Kidney capillary endothelial cell (primary cell): ENCODE measurements at places on chromosomes 1 and 21.

DNA sequence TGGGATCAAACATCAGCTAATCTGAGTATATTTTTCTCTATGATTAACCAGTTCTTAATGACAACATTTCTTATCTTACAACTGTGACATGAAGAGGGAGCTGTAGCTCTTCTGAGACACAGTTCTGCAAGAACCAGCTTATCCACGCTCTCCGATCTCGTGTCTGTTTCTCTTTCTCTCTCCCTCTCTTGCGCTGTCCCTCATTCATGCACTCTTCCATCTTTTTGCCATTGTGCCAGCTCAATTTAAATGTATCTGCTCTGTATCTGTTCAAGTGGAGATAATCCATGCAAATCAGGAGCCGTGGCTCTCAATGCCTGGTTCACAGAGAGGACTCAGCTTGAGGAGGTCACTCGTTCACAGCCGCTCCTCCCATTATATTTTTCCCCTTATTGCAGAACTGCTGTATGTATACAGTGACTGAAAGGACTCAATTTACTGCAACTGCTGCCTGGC is 494.7 kb upstream of the ADGRL2 start:
- DNase-seq, result peak; percentile 47

GRCh38 chr1:231666220-231666936 is 39.8 kb downstream of the DISC1 start:
- no peak for DNase-seq

DNA sequence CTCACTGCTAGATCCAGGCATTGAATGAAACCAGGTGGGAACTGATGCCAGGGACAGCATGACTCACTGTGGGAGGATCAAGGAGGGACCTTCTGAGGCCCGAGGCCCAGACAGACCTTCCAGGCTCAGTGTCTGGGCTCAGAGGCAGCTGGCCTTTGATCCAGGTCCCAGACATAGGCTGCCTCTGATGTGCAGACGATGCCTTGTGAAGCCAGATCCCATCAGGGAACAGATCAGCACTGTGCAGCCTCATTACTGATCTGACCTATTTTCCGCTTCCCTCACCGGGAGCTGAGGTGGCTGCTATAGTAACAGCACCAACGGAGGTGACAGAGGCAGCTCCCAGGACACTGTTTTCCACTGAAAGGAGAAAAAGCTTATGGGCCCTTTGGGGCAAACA is 399.5 kb downstream of the MATN1 start:
- no peak for DNase-seq

- no peak for DNase-seq
These were observed 75.3 kb downstream of the ZNF648 start for GRCh38 chr1:181985936-181986906.

GRCh38 chr1:19852036-19852435 is 30.2 kb upstream of the OTUD3 start:
- DNase-seq, result no peak

GRCh38 chr1:33433509-33434362 is 2.8 kb upstream of the PHC2 start:
- peak; percentile 97 for DNase-seq

DNA sequence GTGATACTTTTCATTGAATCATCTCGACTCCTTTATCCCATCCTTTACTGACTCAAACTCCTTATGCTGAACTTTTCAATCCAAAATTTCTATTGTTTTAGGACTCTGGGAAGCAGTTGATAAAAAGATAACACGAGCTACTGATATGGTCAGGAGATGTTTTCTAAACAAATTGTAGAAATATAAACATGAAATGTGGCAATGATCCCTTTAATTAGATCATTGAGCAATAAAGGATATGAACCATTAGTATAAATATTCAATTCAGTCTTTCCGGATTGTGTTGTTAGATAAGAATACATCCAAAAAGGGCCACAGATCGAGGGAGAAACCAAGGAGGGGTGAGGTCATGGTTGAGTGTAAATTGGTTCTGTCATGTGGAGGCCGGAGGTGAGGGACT is 88.4 kb downstream of the NID1 start:
- no peak for DNase-seq

DNA sequence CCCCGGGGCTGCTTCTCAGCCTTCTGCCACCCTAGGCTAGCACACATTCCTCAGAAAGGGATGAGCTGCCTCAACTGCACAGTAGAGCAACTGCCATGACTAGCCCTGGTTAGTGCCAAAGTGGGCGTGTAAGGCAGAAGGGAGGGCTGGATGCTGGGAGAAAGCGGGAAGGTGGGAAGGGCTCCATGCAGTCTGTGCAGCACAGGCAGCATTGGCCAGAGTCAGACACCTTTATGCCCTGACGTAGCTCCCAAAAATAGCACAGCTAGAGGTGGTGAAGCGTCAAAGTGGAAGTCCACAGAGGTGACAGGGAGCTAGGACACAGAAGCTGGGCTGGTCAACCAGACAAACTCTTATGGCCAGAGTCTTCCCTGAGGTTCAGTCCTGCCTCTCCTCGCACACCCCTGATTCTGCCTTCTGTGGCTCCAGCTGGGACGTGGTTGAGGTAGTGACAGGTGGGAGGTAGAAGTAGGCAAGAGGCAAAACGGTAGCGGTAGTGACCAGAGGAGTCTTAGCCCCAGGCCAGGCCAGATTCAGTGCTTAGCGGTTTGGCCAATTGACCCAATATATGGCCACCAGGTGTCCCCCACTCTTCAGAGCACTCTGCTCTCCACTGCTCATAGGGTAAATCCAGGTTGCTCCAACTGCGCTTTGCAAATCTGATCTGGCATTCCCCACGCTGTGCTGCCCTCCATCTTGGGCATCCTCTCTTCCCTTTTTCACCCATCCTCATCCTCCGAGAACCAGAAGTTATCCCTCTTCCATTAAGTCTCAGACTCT is 45.6 kb downstream of the DDX20 start:
- DNase-seq, result no peak

DNA sequence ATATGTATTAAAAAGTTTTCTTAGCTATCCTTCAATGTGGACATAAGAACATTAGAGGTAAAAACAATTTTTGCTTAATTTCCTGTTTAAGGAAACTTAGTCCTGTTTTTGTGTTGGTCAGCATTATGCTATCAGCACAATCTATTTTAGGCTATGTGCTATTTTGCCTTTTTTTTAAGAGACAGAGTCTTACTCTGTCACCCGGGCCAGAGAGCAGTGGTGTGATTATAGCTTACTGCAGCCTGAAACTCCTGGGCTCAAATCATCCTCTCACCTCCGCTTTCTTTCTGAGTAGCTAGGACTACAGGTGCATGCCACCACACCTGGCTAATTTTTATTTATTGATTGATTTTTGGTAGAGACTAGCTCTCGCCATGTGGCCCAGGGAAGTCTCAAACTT is 199.1 kb upstream of the TMPRSS15 start:
- DNase-seq, result no peak

GRCh38 chr1:241219449-241219848 is 137.6 kb downstream of the RGS7 start:
- no peak for DNase-seq

- no peak for DNase-seq
These were observed 330.4 kb upstream of the ESRRG start for GRCh38 chr1:217053676-217054075.

DNA sequence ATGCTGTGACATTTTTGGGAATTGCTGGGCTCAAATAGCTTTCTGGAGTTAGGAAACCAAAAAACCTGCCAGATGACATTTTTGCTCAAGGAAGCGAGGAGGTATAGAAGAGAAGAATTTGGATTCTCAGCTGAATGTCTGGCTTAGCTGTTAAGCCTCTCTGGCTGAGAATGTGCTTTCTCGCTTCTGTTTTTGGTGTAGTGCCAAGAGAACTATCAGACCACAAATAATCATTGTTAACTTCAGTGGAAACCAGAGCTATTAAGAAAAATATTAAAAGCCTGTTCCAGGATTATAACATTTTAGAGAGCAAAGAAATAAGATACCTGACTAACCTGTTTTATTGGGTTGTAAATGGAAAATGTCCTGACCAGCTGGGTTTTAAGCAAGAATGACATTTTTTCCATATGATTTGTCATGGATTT is 39.5 kb upstream of the DIPK1A start:
- DNase-seq, result no peak

DNA sequence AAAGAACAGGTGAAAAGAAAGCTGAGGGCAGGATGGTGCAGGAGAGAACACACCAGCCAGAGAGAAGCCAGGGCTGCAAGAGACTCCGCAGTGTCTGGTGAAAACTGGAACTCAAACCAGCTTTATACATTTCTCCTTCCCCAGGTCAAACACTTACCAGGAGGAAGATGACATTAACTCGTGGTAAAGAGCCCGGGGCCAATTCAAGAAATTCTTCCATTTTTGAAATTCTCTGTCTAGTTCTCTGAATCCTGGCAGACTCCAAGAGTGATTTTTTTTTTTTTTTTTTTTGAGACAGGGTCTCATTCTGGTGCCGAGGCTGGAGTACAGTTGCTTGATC is 25.8 kb upstream of the SIPA1L2 start:
- no peak for DNase-seq

DNA sequence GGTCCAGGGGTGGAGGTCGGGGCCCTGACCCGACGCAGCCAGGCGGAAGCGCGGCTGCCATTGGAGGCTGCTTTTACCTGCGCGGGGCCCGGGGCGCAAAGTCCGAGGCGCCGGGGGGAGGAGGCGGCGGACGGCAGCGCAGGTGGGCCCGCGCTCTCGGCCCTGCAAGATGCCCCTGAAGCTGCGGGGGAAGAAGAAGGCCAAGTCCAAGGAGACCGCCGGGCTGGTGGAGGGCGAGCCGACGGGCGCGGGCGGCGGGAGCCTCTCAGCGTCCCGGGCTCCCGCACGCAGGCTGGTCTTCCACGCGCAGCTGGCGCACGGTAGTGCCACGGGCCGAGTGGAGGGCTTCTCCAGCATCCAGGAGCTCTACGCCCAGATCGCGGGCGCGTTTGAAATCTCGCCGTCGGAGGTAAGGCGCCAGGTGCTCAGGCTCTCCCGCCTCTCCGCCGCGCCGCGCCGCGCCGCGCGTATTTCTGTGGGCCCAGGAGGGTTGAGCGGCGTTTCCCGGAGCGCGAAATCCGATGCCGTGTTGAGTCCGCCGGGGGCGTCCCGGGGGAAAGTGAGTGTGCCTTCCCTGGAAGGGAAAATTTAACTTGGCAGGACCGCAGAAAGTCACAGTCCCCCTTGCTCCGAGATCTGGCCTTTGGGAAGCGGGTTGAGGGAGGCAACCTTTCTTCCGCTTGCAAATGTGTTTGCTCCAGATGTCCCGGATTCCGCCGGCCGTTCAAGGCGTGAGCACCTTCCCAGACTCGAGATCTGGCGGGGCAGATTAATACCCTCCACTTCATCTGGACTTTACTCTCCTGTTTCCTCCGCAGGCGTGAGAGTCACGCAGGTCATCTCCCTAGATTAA is at the start of gene GIPC2:
Gene GIPC2, plus strand, starts transcription at position 41 of the 853 bp plus-strand sequence. Its CDS starts 129 bp downstream, at position 170.
- no peak for DNase-seq

DNA sequence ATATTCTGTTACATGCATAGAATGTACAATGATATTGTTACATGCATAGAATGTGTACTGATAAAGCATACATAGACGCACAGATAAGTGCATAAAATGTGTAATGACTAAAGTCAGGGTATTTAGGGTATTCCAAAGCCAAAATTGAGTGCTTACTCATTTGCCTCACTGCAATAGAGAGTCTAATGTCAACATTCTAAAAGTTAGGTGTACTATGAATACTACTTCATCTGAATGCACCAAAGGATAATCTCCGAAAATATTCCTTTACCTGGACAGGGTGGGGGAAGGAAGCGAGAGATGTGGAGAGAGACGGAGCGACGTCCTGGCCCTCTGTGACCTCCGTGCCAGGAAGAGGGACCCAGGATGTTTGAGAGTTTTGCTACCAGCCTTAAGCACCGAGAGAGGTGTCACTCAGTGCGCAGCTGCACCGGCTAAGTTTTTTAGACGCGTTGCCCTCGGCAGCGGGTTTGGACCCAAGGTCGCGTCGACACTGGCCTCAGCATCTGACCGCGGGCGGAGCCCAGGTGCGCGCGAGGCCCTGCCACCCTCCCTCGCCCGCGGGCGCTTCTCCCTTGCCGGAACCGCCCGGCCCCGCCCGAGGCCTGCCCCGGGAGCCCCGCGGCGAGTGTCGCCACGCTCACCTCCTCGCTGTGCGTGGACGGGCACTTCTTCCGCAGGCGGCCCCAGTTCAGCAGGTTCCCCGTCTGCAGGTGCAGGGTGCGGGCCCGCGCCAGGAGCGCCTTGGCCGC is 660 bp downstream of the GCLM start:
- DNase-seq, result no peak

DNA sequence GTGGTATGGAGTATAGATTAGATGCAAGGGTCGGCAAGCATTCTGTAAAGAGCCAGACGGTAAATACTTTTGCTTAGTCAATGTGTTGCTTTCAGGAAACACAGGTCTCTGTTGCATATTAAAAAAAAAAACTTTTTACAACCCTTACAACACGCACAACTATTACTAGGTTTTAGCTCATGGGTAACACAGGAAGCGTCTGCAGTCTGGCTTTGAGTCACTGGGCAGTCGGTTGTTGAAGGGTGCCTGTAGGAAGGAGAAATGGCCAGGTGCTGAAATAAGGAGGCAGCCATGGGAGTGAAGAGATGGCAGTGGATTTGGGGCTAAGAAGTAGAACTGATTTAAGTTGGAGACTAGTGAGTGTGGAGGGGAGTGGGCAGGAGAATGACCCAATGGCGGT is 192.1 kb downstream of the KCNJ6 start:
- no peak for DNase-seq

GRCh38 chr1:214329470-214330220 is 48.7 kb downstream of the SMYD2 start:
- no peak for DNase-seq

GRCh38 chr1:151009206-151009587 is 948 bp downstream of the PRUNE1 start:
- DNase-seq, result no peak

- DNase-seq, result no peak
These were observed 203.5 kb upstream of the ZNHIT6 start for GRCh38 chr1:85911742-85912141.

GRCh38 chr1:157961805-157962762 is 31.4 kb upstream of the KIRREL1 start:
- peak; percentile 30 for DNase-seq

DNA sequence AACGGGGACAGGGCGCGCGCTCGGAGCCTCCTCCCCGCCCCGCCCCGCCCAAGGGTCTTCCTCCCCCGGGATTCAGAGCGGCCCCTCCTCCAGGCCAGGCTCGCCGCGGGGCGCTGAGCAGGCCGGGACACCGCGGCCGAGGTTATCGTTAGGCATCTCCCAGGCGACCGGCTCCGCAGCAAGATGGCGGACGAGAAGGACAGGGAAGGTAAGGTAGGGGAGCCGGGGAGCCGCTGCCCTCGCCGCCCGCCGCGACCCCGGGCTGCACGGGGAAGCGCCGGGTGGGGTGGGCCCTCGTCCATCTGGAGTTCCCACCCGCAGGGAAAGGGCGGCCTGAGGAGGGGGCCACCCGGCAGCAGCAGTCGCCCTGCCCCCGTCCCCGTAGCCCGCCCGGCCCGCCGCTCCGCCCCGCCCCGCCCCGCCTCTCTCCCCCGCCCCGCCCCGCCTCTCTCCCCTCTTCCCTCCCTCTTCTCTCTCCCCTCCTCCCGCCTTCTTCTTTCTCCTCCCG is 105.9 kb upstream of the HNRNPU start:
- DNase-seq, result peak; percentile 47

- DNase-seq, result no peak
These were observed 909 bp upstream of the PAXBP1 start for GRCh38 chr21:32772281-32773047.

- DNase-seq, result no peak
These were observed 41.7 kb downstream of the ITPKB start for GRCh38 chr1:226697151-226697928.

GRCh38 chr21:32978331-32979270 is 47.1 kb upstream of the OLIG2 start:
- no peak for DNase-seq
